NCI-H187 (cell line): ENCODE measurements at places on chromosomes 6 and 20.

- no peak for DNase-seq
Observed at GRCh38 chr6:16872543-16873235, 111.4 kb upstream of the ATXN1 start.

- no peak for DNase-seq
Observed at GRCh38 chr6:23533311-23533710, 592.7 kb upstream of the NRSN1 start.

GRCh38 chr20:3398681-3399252 lies 8.7 kb downstream of the DNAAF9 start:
- no peak for DNase-seq

- no peak for DNase-seq
Observed at GRCh38 chr20:2822073-2822472, 5.9 kb downstream of the TMEM239 start.

DNA sequence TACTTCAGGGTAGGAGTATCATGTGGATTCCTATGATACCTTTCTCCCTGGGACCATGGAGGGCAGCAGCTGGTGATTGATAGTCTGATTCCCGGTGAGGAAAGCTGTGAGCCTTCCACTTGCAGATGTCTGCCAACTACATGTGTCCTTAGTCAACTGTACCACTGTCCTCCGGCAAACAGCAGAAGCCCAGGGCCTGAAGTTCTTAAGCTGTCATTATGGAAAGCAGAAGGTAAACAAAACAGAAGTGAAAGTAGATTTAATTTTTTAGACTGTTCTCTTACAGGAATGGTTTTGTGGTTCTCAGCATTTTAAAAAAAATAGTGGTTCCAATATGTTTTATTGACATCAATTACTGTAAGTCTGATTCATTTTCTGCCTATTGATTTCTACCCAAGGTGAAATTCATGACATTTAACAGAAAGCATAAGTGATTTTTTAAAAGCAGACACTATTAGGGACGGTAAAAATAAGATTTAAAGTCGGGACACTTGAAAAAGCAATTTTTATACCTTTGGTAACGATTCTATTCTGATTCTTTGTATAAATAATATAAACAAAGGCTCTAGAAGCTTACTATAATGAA lies 36.6 kb downstream of the PTPN1 start:
- no peak for DNase-seq

- DNase-seq, result no peak
Observed at GRCh38 chr6:37187321-37188022, 17.5 kb downstream of the PIM1 start.

DNA sequence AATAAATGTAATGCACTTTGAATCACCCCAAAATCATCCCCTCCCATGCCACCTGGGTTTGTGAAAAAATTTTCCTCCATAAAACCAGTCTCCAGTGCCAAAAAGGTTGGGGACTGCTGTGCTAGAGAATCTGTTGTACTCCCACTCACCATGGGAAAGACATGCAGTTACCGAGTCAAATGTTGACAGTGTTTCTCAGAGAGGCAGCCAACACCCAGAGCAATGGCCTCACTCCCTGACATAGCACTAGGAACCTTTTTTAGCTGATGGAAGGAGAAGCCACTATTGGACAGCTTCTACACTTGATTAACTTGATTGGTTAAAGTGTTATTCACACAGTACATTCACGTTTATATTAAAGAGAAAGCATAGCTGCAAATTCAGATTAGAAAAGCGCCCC lies 59.8 kb upstream of the MANEA start:
- no peak for DNase-seq

DNA sequence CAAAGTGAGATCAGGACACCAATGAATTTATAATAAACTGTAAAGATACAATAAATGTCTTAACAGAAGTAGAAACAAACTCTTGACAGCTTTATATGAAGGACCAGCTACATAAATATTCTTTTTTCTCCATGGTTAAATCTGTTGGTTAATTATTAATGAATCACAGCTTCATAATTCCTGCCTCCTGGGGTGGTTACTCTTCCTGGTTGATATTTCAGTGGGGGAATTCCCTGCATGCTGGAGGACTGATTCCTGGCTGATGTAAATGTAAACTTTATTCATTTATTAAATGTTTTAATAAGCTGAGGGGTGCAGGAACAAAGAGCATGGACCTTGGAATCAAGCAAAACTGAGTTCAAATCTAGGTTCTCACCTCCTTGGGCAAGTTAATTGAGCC lies 16.2 kb upstream of the RCAN2 start:
- DNase-seq, result no peak

DNA sequence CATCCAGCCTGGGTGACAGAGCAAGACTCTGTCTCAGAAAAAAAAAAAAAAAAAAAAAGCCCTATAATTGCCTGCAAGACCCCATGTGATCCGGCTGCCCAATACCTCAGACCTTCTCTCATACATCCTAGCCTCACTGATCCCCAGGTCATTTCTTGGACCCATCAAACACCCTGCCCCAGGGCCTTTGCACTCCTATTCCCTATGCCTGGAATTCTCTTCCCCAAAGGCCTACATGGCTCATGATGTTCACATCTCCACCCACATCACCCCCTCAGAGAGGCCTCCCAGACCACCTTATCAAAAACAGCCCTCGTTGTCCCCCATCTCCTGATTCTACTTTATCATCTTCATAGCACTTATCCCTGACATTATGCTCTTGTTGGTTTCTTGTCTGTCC lies 8.9 kb downstream of the PACSIN1 start:
- DNase-seq, result no peak

GRCh38 chr20:57879779-57880570 lies 170.2 kb upstream of the PMEPA1 start:
- DNase-seq, result no peak

- DNase-seq, result no peak
Observed at GRCh38 chr6:112983713-112984261, 636.7 kb downstream of the RFPL4B start.

DNA sequence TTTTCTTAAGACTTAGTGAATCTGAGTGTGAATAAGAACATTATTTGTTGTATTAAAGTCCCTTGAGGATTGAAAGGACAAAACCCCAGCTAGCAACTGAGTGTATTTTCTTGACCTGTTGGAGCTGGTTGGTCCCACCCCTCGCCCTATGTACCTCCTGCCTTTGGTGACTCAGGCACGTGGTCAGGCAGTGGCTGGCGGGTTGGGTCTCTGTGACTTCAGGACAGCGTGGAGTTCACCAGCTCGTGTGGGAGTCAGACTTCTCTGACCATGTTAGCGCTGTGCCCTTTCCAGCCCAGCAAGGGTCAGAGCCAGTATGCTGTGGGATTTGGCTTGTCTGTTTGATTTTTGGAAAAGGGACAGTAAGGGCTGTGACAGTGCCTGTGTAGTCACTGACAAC lies 93.7 kb downstream of the SSR1 start:
- no peak for DNase-seq

DNA sequence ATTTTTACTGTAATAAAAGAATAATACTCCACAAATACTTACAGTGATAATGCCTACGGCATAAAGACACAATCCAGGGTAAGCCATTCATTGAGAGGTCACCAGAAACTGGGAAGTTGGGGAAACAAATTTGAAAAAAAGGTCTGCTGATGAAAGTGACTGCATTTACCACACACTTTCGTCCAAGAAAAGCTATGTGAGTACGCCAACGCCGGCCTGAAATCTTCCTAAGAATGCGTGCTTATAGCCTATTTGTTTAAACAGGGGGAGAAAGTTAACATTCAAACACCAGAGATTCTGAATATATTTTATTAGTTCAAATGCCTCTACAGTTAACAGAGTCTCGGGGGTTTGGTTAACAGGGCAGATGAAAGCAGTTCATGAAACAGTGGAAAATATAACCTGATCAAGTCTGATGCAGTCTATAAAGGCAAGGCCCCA lies 657 bp upstream of the LTV1 start:
- no peak for DNase-seq

GRCh38 chr20:58352468-58352867 lies 36.6 kb upstream of the VAPB start:
- no peak for DNase-seq

DNA sequence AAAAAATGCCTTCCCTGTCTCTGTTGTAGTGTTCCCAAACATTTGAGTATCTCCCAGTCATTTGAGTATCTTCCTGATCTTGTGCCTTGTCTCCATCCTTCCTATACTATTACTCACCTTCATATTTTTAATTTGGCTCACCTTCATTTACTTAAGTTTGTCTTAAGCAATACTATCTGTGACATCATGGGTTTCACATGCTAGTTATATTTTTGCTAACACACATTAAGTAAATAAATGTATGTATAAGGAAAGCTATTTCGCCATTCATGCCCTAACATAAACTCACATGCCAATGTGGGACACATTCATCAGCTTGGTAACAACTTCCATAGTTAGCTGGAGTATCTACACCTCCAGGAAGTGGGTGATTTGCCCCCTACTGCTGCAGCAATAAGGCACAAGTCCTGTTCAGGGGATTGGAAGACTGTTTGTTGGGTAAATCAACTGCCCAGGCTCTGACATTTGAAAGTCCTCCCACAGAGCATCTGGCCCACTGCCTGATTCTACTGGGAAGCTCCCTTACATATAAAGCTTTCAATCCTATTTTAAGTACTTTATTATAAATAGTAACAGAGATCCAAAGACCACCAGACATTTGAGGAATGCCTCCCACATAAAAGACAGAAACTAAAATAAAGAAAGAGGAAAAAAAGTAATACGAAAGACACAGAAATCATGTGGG lies 132.3 kb downstream of the ISM1 start:
- DNase-seq, result no peak

GRCh38 chr20:48040491-48040890 lies 255.2 kb upstream of the SULF2 start:
- peak; percentile 82 for DNase-seq

GRCh38 chr6:139290787-139291311 lies 949 bp downstream of the TXLNB start:
- DNase-seq, result no peak

DNA sequence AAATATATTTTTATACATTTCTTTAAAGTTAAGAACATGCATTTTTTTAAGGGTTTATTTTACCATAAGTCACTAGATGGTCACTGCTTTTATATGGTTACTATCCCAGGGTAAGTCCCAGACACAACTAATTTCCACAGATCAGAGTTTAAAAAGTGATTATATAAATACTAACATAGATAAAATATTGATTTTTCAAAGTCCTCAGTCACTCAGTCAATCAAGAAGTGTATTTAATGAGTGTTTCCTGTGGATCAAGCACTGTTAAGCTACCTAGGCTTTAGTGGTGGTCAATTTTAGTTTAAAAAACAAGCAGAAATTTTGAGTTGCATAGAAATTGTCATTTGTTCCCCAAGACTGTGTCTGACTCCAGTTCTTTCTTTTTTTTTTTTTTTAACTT lies 399.5 kb upstream of the SYNCRIP start:
- no peak for DNase-seq

- DNase-seq, result no peak
Observed at GRCh38 chr6:28580475-28580874, 54.8 kb downstream of the GPX5 start.
